NCI-H2171 treated with DMSO at 0.1 percent for 48 hours (cell line): ENCODE measurements at places on chromosomes 7 and 10.

- DNase-seq = no peak
Observed at GRCh38 chr10:100498059-100498458, 21.6 kb downstream of the SEC31B start.

GRCh38 chr7:25557379-25557917 is 329.2 kb upstream of the NPVF start:
- peak; percentile 14 for DNase-seq

GRCh38 chr7:114021135-114021534 is 102.3 kb upstream of the PPP1R3A start:
- DNase-seq = no peak

DNA sequence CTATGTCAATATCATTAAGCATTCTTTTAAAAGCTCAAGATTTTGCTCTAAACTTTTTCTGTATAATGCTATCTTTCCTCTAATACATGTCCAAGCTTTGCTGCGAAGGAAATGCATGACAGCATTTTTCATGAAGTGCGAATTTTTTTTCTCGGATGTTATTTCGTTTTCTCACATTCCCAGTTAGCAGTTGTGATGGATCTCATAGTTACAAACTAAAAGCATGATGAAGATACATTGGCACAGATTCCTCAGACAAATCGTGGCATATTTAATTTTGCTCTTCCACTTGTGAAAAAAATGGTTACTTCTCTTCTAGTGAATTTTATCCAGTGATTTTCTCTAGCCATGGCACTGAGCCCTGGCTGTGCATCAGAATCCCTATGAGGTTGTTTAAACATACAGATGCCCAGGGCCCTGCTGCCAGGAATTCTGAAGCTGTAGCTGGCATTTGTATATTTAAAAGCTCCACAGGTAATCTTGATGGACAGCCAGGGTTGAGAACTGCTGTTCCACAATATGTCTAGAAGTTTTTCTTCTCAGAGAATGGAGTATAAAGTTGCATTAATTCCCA is 299.8 kb upstream of the NEBL start:
- DNase-seq = no peak

DNA sequence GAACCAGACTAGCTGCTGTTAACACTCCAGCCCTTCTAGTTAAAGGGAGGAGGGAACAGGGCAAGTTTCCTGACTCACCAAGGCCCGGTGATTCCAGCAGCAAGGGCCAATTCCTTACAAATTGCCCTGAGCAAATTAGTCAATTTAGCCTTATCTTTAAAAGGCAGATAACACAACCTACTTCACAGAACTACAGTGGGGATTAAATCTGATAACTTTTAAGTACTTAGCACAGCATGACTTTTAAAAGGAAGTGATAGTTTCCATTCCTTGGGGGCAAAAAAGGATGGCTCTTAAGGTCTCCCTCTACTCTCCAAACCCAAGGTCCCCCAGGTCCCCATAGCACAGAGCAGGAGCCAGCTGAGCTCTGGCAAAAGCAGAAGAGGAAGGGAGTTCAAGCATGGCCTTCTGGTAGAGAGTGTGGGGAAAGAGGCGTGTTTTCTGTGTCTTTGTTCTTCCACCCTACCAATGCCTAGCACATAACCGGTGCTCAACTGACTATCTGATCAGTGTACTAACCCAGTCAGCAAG is 4.0 kb downstream of the CDCA7L start:
- no peak for DNase-seq

DNA sequence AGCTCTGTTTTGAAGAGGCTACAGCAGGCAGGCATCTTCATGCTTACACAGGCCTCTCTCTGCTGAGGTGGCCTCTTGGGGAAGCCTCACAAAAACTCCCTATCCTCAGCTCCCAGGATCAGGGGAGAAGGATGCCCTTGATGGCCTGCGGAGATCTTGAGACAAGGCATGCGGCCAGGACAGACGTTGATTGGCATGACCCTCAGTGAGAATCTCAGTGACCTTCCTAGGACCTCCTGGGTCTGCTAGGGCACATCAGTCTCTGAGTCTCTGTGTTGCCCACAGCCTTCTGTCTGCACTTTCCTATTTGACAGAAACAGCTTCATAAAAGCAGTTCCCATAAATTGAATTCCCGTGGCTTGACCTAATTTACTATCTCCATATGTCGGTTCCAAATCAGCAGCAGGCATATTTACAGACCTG is 1005.8 kb upstream of the C7orf33 start:
- peak; percentile 74 for DNase-seq

GRCh38 chr10:122557516-122557915 is 3.0 kb upstream of the DMBT1 start:
- no peak for DNase-seq

- DNase-seq = no peak
Observed at GRCh38 chr7:150569245-150569955, 2.2 kb downstream of the GIMAP4 start.

DNA sequence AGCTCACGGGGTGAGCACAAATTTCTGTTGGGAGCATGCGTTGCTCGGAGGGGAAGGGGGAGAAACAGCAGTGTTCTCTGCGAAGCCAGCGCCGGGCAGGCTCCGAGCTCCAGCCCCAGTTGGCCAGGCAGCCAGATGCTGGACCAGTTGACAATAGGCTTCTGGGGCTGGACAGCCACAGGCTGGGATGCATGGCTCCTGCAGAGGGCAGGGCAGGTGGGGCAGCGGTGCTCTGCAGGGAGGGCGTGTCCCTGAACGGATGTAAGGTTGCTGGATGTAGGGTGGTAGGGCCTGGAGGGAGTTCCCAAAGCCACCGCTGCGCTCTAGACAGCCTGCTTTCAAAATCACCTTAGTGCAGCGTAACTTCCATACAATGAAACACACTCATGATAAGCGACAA is 574.9 kb downstream of the GLRX3 start:
- no peak for DNase-seq

DNA sequence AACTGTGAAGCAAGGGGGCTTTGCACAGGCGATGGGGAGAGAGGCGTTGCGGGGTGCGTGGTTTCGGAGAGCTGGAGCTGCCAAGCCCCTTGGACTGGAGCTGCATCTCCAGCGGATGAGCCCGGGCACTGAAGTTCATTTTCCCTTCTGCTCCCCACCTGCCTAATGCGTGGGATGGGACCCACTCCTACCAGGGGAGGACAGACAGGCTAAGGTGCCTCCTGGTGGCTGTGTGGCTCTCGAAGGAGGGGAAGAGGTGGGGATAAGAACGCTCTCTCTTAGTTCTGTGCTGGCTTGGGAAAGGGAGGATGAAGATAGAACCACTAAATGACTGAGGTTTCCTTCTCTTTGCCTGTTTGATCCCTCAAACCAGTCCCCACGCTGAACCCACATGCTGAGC is 177.6 kb upstream of the PITRM1 start:
- no peak for DNase-seq

- no peak for DNase-seq
Observed at GRCh38 chr10:33036670-33037069, 78.6 kb upstream of the ITGB1 start.

DNA sequence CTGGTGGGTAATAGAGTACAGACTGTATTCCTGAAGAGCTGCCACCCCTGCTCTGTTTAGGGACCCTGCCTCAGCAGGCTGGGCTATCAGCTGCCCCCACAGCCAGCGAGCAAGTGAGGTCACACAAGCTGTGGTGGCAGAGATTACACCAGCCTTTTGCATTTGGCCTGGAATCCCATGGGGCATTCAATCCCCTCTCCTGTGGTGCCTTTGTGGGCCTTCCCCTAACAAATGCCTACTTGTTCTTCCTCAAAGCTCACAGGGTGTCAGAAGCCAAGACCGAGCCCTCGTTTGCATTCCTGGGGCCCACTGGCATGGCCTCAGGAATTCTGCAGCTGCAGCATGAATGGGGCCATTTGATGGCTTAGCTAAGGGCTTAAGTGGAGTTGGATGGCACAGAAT is 212.7 kb upstream of the PHYHIPL start:
- no peak for DNase-seq

DNA sequence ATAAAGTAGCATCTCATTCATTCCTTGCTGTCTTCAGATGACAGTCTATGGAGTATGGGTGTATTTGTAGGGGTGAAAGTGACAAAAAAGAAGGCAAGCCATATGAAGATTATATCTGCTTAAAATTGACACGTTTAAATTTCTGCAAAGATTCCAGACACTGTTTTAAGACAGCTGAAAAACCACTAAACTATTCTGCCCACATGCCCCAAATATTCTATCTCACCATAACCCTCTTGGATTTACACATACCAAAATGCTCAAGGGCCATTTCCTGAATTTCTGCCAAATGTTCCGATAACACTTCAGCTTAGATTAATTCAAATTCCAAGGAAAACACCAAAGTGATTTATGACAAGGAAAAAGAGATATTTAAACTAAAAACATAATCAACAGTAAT is 99.9 kb upstream of the IL6 start:
- DNase-seq = no peak

DNA sequence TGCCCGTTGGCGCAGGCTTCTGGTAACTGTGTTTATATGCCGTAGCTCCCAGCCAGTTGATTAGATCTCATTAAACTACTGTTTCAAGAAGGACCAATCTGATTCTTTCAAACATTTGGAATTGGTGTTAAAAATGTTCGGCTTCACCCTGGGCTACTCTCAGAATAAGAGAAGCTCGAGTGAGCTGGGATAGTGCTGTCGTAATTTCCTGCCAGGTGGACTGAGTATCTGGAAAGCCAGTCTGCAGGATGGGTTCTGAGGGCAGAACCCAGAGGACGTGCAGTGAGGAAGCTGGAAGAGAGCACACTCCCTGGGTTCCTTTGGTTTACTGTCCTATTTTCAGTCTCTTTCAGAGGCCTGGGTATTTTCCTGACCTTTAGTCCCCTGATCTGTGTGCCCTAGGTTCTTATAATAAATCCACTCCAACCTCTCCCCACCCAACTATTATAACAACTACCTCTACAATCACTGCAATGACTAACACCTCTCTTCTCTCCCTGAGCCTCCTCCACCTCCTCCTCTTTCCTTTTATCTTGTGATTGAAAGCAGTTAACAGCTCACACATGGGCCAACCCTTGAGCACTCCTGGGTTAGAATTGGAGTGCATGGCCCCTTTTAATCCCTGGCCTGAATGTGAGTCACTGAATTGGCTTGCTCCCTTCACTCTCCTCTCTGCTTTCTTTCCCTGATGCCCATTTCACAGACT is 63.0 kb downstream of the AOAH start:
- no peak for DNase-seq

DNA sequence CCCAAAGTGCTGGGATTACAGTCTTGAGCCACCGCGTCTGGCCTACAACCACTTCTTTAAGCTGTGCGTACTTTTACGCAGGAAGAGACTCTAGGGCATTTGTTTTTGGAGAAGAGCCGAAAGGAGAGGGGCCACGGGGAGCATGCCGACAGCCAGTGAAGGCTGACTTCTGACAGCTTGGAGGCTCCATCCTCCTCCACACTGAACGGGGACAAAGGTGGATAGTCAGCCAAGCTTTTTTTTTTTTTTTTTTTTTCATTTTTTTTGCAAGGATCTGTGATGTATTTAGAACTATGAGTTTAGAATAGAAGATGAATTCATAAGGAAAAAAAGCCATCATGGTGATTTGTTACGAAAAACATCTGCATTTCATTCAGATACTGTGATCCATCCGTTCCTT is 221.7 kb downstream of the ARHGAP21 start:
- DNase-seq = no peak

DNA sequence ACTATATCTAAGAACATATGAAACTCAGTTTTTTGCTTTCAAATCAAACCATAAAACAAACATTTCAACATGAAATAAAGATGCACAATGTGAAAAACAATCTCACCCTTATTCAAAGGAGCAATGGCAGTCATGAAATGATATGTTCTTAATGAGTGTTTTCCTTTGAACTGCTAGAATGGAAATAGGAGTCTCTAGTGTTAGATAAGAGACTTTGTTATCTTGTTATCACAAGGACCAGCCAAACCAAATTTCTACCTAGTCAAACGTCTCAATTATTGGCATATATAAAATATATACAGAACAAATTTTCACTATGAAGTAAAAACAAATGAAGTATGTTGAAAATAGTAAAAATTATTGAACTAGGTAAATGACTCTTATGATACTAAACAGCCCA is 1.2 kb downstream of the VPS41 start:
- DNase-seq = no peak

DNA sequence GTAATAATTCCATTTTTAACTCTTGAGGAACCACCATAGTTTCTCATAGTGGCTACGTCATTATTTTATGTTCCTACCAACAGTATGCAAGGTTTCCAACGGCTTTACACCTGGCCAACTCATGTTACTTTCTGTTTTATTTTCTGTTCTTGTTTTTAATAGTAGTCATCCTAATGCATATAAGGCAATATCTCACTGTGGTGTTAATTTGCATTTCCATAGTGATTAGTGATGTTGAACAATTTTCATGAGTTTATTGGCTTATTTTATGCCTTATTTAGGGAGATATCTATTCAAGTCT is 465.5 kb upstream of the KLF6 start:
- DNase-seq = no peak

DNA sequence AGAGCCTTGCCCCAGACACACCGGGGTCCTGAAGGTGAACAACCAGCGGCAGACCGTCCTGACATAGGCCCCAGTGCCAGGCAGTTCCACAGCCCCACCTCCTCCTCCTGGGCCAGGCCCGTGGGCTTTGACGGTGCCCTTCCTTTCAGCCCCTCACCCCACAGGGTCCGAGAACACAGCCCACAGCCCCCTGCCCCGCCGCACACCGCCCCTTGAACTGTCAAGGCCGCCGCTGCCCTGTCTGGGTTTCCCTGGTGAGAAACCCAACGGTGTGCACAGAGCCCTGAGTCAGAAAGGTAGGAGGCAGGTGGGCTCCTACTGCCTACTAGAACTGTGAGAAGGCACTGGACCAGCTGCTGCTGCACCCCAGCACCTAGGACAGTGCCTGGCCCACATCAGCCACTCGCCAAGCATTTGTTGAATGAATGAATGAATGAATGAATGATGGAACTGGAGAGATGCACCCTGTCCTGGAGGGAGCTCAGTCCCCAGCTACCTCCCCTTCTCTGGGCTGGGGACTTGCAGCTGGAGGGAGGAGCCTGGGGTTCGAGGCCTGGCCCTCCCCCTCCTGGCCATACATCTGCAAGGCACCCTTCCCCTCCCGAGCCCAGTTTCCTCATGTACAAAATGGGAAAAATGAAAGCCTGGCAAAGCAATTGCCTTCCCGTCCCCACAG is 117.9 kb downstream of the SLIT1 start:
- DNase-seq = no peak

DNA sequence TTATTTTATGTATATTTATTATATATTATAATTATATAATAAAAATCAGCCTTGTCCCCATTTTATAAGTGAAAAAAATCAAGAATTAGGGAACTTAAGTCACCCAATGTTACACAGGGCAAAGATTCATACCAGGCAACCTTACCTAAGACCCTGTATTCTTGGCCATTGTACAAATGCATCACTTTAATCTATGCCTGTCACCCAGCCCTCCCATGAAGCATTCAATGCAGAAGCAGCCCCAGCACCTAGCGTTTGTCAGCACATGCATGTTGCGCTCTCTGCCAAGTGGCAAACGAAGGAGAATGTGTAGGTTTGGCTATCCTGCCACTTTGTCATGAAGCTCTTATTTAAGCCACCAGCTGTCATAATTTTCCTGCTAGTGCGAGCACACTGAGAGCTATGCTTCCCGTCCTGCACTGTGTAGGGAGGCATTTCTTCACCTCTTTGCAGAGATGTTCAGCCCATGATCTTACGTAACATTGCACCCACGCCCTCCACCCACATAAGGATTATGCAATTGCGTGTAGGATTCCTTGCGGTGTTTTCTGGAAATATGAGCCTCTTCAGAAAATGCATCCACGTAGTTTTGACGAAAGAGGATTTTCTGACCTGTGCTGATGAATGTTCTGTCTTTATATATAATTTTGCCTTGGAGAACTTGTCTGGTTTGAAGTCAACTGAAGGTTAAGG is 7.7 kb upstream of the COBL start:
- DNase-seq = peak; percentile 39

GRCh38 chr10:20948686-20949327 is 51.7 kb upstream of the NEBL start:
- no peak for DNase-seq
